ENCODE measurements at places on chromosomes 3 and 15.
A peak's percentile ranks its signal among the peaks of the same experiment; 100 is the strongest.

DNA sequence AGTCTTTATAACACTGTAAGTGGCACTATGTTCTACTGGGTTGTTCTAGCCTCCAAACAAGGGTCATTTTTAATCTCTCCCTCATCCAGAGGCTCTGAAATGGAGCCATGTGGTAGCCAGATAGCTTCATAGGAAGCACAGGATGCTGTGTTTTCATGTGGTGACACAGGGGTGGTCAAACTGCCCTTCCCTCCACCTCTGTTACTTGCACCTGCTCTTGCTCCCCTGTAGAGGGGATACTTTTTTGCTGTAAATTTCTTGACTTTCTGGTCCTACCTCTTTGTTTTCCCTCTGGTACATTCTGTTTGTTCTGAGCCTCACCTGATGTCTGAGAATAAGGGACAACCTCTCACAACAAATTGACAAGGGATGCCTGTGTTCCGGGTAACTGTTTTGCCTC, 76.8 kb downstream of the EPHB1 start:
- DNase-seq: no peak

DNA sequence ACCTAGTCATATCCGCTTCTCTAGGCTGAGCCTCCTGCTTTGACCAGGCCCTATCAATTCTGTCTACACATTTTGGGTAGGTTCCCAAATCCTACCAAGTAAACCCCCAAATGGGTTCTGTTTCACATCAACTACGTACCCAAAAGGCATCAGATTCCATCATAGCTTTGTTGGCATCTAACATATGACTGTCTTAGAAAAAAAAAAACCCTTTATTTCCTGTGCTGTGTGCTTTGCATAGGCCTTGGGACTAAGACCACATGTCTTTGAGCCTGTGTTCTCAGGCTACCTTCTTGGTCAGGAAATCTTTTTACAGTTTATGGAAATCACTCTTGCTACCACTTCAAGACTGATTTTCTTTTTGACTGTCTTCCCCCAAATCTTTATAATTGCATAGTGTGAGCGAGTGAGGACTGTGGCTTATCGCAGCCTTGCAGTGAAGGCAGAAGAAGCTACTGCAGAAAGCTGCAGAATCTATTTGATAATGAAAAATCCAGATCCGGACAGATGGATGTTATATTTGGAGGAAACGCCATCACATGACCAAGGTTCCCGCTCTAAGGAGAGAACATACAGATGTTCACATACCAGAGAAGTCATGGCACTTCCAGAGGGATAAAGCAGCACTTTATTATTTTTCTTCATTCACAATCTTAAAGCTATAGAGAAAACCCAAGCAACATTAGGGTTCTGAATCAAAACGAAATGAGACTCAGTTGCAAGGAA, 111.2 kb downstream of the EOMES start:
- peak; percentile 44 for DNase-seq

DNA sequence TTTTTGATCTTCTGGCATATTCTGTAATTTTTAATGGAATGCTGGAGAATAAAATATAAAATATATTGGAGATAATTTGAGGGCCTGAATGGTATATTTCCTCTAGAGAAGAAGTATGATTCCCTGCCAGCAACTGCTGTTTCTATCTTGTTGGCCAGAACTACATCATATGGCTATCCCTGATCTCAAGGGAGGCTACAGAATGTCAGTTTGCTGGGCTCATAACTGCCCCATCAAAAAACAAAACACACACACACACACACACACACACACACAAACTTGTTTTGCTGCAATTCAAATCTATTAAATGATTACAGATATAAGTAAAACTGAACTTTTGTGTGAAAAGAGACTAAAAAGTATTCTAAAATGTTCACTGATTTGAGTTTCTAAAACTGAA, 51.0 kb downstream of the RASA2 start:
- DNase-seq: no peak

DNA sequence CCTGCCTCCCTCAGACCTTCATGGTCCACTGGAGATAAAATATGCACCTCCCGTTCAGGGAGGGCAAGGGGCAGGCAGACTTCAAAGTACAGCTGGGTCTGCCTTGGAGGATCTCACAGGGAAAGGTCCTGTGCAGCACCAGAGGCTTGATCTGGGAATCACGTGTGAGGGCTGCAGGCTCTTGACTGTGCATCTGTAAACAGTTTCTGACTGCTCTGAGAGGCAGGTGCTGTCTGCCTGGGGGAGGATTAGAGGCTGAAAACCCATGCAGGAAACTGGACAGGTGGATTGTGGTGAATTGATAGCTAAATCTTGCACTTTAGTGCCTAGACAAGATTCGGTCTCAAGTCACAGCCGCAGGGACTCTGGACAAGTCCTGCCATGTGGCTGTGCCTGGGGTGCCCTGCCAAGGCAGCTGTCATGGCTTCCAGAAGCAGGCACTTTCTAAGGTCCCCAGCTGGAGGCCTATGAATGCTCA, 239.3 kb downstream of the EPHB1 start:
- no peak for DNase-seq
